ENCODE measurements at places on chromosomes 16 and 17.
A peak's percentile ranks its signal among the peaks of the same experiment; 100 is the strongest.

DNA sequence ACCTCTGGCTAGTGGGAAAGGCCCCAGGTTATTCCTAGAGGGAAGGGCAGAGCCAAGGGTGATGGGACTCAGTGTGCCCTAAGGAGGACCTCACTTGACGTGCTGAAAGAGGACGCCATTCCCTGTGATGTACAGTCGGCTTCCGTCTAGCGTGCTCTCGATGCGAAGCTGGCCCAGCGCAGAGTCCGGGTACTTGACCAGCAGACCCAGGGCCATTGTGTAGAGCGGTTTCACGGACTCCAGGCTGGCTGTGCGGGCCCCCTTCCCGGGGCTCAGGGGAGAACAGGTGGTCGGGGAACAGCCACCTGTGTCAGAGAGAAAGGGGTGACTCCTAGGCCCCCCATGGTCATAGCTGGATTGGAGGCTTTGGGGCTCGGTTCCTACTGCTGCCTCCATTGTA is 19.9 kb downstream of the PLEKHG4 start:
- DNase-seq = no peak

DNA sequence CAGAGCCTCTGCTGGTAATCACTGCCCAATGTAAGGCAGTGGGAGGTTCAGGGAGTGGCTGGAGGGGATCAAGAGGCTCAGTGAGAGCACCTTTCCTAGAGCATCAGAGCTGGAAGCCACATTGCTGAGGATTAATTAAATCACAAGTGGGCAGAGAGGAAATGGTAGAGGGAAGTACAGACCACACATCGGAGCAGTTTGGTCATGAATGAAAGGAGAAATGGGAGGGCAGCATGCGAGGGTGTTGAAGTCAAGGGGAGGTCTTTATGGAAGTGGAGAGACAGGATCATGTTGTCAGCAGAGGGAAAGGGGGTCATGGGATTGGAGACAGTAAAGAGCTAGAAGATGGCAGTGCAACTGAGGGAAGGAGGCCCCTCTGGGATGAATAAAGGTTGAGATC is 2.3 kb downstream of the CCL17 start:
- DNase-seq = peak; percentile 80

- DNase-seq = no peak
Observed at GRCh38 chr16:86199871-86200695, 301.1 kb downstream of the IRF8 start.

GRCh38 chr16:50769-51591 is 2.4 kb downstream of the POLR3K start:
- DNase-seq = no peak

DNA sequence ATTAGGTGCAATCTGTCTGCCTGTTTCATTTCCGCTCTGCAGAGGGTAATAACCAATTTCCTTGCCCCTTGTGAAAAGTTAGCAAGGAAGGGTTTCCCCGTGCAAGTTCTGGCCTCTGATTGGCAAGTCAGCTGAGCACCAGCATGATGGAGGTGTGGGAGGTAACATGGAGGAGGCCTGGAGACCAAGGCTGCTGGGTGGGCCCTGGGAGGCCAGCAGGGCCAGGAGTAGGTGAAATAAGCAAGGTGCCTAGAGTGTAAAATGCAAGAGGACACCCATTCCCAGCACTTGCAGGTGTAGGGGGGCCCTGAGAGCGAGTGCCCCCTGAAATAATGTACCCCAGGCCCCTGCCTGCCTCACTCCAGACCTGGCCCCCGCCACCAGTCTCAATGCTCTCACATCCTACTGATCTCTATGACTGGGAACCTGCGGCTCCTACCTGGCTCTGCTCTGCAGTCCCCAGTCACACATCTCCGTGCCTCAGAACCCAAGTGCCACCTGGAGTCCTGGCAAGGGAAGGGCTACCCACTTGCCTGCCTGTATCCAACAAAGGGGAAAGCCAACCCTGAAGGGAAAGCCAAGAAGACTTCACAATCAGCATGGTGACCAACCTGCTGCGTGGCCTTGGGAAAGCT is 116.2 kb downstream of the C16orf78 start:
- DNase-seq = no peak

All from inflammatory macrophage treated with lipopolysaccharide for 4 hours (primary cell).